Stimulated activated CD8-positive, alpha-beta memory T cell treated with anti-CD3 and anti-CD28 coated beads, Interleukin-15, amount 100 ng/mL, for 24 hours (primary cell): ENCODE measurements at places on chromosomes 4 and X.

DNA sequence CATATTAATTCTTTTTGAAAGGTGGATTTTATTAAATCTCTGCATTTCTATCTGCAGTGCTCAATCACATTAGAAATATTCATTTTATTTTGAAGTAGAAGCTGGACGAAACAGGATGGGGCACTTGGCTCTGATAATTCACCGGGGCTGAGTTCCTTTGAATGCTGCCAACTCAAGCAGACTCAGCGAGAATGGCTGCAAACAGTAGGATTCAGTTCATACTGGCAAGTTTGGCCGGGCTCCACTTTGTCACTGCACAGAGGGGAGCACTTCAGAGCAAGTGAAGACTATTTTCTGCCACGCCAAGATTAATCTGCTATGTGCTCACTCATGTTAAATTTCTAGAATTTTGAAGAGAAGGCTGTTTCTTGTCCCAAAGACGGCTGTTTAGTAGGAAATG, 30.7 kb upstream of the KLHL8 start:
- no peak for DNase-seq

DNA sequence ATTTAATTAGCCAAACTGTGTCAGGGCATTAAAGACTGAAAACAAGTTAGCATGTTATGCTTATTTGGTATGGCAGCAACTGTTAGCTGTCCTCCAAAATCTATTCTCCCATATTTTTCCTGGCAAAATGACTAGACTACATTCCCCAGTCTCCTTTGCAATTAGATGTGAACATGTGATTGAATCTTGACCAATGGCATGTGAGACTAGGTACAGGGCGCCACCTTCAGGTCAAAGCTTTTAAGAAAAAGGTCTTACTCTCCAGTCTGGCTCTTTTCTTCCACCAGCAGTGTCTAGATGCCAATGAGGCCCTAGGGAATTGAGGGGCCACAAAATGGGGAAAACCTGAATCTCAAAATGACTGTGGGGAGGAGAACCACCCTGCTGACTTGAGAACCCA, 408.2 kb downstream of the SMARCA1 start:
- DNase-seq, result no peak

- no peak for DNase-seq
Measured at GRCh38 chr4:184215709-184216328, 1.9 kb downstream of the ENPP6 start.

DNA sequence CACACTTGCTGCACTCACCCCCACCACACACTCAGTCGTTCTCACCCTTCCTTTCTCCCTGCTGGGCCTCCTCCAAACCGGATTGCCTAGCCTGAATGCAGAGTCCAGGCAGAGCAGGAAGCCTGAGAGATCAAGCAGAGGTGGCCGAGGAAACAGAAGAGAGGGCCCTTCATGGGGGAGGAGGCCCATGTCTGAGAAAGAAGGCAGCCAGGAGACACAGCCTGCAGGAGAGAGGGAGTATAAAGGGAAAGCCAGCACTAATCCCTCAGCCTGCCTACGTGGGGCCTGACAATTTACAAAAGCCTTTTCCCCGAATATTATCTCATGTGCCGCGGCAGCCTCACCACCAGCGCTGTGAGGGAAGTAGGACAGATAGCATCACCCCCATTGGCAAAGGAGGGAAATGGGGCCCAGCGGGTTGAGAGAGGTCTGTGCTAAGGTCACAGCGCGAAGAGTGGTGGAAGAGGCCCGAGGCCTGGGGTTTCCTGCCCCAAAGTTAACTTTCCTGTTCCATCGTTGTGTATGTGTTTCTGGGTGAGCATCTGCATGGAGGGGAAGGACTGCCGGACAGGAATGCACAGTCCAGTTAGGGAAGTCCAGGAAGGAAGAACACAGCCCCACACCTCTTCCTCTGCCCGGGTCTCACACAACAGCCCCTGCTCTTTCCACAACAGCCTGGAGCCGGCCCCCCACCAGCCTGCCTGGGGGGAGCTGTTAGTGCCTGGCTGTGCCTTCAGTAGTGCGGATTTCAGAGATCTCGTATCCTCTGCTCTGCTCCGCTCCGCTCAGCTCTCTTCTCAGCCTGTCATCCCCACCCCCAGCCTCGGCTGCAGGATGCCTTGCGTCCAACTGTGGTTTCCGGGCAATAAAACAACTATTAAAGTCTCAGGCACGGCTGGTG, 50.9 kb upstream of the BCOR start:
- no peak for DNase-seq

- DNase-seq, result no peak
Measured at GRCh38 chrX:95076449-95076848, 1402.4 kb downstream of the FAM133A start.

DNA sequence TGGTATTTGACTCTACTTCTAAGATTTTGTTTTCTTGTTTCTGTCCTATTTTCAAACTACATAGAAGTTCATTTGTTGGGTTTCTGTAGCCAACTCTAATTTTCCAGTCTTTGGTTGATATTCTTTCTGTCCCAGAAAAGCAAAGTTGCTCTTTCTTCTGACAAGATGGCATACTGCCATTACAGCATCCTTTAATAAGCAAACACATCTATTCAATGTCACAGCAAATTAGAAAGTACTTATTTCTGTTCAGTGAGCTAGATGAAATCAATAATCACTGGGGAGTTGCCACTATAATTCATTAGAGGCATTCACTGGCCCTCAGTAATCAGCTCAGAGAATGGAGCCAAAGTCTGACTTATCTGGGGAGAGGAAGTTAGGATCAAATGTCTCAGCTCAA, 1258.0 kb upstream of the IGFBP7 start:
- DNase-seq, result no peak

DNA sequence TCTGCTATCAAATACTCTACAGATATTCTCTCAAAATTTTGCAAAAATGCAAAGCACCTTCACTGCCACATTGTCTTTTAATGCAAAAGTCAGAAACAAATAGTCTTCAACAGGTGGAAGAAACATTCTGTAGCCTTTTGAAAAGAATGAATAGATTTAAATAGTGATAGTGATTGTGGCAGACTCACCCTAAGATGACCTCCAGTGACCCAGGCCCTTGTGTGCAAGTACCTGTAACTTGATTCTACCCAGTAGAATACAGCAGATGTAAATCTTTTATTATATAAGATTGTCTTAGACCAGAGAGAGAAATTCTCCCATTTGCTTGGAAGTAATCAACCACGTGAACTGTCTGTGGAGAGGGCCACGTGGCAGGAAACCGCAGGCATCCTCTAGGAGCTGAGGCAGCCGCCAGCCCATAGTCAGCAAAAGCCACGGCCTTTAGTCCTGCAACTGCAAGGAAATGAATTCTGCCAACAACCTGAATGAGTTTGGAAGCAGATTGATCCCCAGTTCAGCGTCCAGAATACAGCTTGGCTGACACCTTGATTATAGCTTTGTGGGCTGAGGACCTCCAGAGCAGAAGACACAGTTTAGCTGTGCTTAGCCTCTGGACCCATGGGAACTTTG, 272.5 kb downstream of the ARHGAP10 start:
- no peak for DNase-seq

GRCh38 chr4:186727169-186727976, 3.7 kb upstream of the FAT1 start:
- DNase-seq, result no peak

GRCh38 chr4:85050736-85051135, 84.2 kb upstream of the WDFY3 start:
- no peak for DNase-seq

DNA sequence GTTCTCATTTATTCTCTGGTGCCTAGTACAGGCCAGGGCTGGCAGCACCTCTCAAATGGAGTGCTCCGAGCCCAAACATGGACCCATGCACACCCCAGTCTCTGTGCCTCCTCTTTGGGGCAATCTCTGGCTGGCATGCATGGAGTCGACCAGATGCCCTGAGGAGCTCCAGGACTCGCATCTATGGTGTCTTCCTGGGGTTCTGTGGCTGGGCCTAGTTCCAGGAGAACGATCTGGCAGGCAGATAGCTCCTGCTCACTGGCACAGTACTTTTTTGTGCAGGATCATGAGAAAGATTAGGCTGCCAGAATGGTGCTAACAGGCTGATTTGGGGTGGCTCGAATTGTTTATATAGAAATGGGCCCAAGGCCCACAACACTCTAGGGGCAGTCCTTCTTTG, 72.0 kb upstream of the PJA1 start:
- no peak for DNase-seq

- no peak for DNase-seq
Measured at GRCh38 chr4:94530073-94530472, 78.3 kb downstream of the PDLIM5 start.

- DNase-seq, result no peak
Measured at GRCh38 chr4:15368856-15369255, 59.0 kb upstream of the C1QTNF7 start.
